Activated CD8-positive, alpha-beta memory T cell treated with anti-CD3 and anti-CD28 coated beads, Interleukin-2, amount 50 U/mL, for 4 hours (primary cell): ENCODE measurements at places on chromosomes 13 and 19.

- no peak for DNase-seq
These were observed 54.1 kb upstream of the PEG3 start for GRCh38 chr19:56894626-56895025.

- no peak for DNase-seq
These were observed 114.6 kb downstream of the KDM4B start for GRCh38 chr19:5083547-5083965.

GRCh38 chr19:18507021-18507726 is 14.7 kb downstream of the ELL start:
- DNase-seq: no peak

DNA sequence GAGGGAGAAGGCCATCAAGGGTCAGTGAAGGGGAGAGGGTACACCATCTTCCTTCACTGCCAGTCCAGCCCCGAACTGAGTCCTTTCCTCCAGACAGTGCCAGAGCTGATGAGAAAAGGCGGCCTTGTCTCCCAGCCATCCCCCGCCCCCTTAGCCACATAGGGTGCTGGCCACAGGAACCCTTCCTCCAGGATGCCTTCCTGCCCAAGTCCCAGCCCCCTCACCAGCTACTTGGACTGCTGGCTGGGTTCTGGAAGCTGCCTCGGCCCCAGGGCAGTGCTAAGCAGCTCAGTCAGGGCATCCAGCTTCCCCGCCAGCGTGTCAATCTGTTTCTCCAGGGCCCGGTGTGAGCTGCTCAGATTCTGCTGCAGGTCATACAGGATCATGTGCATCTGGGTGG is 12.6 kb upstream of the SMG9 start:
- no peak for DNase-seq

DNA sequence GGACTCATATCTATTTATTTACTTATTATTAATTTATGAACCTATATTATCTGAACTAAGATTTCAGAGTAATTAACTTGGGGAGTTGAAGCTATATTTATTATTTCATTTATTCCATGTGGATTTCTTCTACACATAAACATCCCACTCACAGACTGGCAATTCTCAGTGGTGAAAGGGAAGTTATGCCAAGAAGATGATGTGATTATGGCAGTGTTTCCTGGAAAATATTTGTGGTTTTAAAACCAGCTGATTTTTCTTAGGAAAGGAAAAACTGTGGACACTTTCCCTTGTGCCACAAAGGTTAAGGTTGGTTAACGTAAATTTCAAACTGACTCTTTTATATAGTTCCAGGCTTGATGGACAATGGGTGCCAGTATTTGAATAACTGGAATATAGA is 513.1 kb downstream of the SLITRK6 start:
- DNase-seq: no peak

- no peak for DNase-seq
These were observed 47.9 kb downstream of the USPL1 start for GRCh38 chr13:30665638-30666037.

DNA sequence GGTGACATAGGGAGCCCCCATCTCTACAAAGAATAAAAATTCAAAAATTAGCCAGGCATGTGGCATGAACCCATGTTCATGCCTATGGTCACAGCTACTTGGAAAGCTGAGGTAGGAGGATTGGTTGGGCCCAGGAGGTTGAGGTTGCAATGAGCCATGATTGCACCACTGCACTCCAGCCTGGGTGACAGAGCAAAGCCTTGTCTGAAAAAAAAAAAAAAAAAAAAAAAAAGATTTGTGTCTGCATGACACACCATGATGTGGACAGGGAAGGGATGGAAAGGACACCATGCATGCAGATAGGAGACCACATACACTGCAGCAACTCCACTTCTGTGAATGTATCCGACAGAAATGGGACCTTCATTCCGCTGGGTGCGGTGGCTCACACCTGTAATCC is 34.0 kb upstream of the HOMER3 start:
- DNase-seq: no peak

DNA sequence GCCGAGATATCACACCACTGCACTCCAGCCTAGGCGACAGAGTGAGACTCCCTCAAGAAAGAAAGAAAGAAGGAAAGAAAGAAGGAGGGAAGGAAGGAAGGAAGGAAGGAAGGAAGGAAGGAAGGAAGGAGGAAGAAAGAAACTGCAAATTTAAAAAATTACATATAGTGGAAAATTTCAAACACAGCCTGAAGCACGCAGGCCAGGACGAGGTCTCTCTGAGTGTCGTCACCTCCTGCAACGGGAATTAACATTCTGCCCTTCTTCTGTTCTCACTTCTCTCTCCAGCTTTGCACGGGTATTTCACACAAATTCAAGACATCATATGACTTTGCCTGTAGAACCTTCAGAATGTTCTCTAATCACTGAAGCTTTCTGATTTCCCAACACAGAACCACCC is 108.2 kb downstream of the GNG7 start:
- no peak for DNase-seq

DNA sequence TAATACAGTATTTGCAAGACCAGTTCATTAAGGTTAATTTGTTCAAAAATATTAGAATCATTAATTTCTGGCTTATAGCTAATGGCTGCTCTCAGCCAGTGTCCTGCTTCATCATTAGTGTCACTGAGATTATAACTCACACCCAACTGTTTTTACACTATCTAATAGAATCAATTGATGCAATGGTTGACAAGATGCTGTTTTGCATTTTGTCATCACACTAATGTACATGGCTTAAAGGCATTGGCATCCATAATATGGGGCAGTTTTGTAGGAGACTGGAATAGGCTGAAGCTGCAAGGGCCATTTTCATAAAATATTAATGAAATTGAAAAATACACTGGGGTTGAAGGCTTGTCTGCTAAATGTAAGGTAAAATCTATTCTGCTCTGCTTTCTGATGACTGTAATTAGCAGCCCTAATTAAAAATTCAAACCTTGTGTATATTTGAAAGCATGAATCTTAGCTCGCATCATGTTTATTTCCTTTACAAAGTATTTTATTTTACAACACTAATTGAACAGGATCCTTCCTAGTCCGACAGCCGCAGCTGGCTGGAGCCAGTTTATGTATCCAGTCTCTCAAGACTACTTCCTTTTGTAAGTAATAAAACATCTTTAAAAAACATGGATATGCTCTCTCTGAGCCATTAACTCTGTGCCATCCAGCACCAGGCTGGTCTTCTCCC is 296.7 kb downstream of the POU4F1 start:
- no peak for DNase-seq

GRCh38 chr19:1115646-1116420 is 12.0 kb downstream of the GPX4 start:
- DNase-seq: no peak

DNA sequence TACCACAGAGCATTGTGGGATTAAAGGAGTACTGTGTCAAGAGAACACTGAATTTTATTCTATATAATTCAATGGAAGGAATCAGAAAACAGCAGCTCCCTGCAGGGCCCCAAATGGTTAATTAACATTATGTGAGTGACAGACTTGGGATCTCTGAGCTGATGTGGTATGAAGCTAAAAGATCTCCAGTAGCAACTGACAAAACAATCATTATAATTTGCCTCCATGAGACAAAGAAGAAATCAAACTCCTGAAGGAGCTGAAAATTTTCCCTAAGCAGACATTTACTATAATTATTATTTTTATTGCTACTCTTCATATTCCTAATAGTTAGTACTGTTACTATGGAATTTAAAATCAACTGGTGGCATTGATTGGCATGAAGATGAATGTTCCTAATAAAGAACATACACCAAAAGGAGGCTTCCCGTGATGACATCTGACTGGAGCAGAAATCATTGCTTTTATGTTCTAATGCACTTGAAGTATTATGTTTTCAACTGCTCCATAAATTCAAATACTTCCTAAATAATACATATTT is 28.8 kb upstream of the RFC3 start:
- no peak for DNase-seq

DNA sequence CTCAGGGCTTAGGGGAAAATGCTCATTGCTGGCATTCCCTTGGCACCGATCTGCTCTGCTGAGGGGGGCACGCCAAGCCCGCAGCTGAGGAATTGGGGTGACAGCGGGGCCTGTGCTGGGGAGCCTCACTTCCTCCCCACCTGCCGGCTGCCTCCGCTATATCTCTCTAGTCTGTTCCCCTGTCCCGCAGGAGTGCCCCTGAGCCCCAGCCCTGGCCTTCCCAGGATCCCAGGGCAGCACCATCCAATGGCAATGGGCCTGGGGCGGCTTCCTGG is 9.5 kb downstream of the STXBP2 start:
- DNase-seq: no peak

- no peak for DNase-seq
These were observed 33.9 kb upstream of the MIR17HG start for GRCh38 chr13:91313581-91313980.

GRCh38 chr19:40585982-40586422 is 9.3 kb downstream of the SHKBP1 start:
- DNase-seq: no peak

GRCh38 chr13:87235621-87236020 is 435.6 kb upstream of the SLITRK5 start:
- DNase-seq: no peak

GRCh38 chr13:74696148-74696922 is 562.1 kb upstream of the KLF12 start:
- no peak for DNase-seq
